ENCODE measurements at places on chromosomes 5 and 9. TPM values are rescaled to one million over a fixed set of nuclear protein-coding genes. Genes with fewer than 3 reads are reported as not detected.
A peak's percentile ranks its signal among the peaks of the same experiment; 100 is the strongest.

The MRRF gene
- 15.3 TPM for polyA plus RNA-seq

The PCAT7 gene
- polyA plus RNA-seq, result not detected

The OBP2B gene
- polyA plus RNA-seq, result not detected

The GHR gene
- not detected for polyA plus RNA-seq

The TTC16 gene
- 0.38 TPM for polyA plus RNA-seq

The SLC2A6 gene
- polyA plus RNA-seq, result 1.9 TPM

The RLN2 gene
- 7.2 TPM for polyA plus RNA-seq

The ECM2 gene
- polyA plus RNA-seq, result not detected

The ANKHD1 gene
- polyA plus RNA-seq, result 78.2 TPM

The SAPCD2 gene
- 0.17 TPM for polyA plus RNA-seq

The PCDHGC3 gene
- polyA plus RNA-seq, result 0.09 TPM

GRCh38 chr5:68225188-68225910 lies 9.8 kb downstream of the PIK3R1 start:
- no peak for DNase-seq

DNA sequence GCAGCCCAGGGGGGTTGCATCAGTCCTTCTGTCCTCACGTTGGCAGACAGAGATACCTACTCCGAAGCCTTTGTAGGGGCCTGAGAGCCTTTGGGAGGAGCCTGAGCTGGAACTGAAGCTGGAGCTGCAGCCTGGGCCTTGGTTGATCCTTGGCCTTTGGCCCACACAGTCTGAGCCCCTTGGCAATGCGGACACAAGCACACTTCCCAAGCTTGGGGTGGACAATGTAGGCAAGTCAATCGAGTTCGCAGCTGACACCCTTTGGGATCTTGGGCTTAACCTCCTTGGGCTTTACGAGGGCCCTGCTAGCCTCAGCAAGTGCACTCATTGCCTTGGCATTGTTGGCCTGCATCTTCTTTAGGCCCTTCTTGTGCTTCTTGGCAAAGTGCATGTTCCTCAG lies 5.9 kb downstream of the CSNK1A1 start:
- no peak for DNase-seq

DNA sequence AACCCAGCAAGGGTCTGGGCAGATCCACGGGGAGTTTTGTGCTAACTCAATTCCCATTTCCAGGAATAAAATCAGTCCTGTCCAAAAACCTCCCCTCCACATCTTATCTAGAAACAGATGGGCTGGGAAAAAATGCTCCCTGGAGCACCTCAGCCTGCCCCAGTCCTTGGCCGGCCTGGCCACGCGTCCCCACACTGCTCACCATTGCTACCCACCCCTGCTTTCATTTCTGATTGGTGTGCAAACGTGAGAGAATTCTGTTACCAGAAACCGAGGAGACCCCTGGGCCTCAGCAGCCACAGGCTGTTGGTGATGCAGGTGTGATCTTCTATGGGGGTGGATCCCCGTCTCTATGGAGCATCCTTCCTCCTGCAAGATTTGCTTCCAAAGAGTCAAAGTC lies 38.0 kb upstream of the OLFM1 start:
- no peak for DNase-seq

GRCh38 chr9:5435912-5436311 lies 1.8 kb downstream of the PLGRKT start:
- DNase-seq, result no peak

DNA sequence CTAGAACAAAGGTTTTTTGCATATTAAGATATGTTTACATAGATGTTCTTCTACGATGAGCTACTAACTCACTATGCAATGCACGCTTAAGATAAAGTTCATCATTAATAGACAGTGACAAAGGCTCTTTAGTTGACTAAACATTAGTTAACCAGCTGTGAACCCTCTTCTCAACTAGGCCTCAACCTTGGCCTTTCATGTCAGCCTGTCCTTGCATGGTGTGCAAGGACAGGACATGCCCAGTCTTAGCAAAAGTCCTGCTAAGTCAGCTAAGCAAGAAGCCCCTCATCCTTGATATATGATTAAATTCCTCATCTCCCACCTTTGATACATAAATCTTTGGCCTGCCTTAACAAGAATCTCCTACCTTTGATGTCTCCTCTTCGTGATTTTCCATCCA lies 50.9 kb downstream of the PLPP1 start:
- DNase-seq, result no peak

- no peak for DNase-seq
Observed at GRCh38 chr9:12544700-12545099, 148.5 kb upstream of the TYRP1 start.

DNA sequence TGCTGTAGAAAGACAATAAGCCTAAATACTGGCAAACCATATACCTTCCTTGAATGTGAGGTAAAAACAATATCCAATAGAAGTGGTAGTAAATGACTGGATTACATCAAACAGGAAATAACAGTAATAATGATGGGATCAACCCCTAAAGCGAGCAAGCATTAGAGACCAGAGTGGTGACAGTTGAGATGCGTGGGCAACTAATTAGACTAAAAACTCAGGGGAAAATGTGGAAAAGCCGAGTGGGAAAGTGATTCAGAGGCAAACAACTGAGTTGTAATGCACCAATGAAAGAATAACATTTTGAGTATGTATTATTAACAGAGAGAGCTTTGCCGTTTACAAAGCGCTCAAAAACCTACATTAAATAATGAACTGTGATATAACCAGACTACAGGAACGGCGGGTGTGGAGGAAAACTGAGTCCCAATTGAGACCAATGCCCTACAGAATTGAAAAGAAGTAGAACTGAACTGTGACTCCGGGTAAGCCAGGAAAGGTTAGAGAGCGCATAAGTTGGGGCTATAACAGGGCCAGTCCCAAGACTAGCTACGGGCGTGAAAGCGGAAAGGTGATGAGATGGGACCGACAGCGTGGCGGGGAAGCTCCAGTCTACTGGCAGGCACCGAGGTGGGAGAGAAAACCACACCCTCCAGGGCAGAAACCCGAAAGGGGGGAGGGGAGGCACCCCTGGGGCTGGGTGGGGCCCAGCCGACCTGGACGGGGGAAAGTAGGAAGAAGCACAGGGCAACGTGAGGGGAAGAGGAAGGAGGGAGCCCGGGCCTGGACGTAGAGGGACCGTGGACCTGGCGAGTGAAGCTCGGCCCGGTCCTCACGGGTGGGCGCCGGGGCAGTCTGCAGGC lies 592 bp downstream of the UBAP2 start:
- DNase-seq, result peak; percentile 46

- DNase-seq, result no peak
Observed at GRCh38 chr5:88613051-88613450, 269.9 kb downstream of the MEF2C start.

DNA sequence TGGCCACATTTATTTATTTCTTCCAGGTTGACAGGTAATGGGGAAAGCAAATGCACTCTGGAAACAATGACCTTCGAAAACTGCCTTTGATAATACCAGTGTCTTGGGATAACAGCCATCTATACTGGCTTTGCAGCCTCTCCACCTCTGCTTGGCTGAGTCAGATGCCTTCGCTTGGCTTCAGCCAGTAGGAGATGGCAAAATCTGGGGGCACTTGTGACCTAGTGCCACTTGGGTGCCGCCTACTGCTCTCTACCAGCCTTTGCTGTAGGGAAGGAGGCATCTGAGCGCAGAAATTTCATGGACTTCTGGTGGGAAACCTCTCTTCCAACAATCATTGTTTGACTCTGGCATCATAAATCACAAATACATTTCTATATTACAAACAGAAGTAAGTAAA lies 21.8 kb downstream of the FYB1 start:
- peak; percentile 47 for DNase-seq

GRCh38 chr5:88691945-88692868 lies 190.8 kb downstream of the MEF2C start:
- DNase-seq, result no peak

GRCh38 chr9:130963916-130964315 lies 24.9 kb upstream of the FIBCD1 start:
- no peak for DNase-seq

DNA sequence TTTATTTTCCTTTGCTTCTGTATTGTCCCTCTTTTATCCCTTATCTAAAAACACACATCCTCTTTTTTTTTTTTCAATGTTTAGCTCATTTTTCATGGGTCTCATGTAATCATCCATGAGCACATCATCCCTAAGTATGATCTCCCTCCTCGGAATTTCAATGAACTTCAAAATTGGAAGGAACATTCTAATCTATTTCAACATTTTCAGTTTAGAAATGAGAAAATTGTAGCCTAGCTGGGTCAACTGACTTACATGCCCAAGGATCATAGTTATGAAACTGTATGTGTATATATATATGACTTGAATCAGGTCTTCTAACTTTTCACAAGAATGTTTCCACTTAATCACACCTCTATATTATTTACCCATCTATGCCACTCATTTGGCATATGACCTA lies 77.7 kb downstream of the TUSC1 start:
- DNase-seq, result no peak

DNA sequence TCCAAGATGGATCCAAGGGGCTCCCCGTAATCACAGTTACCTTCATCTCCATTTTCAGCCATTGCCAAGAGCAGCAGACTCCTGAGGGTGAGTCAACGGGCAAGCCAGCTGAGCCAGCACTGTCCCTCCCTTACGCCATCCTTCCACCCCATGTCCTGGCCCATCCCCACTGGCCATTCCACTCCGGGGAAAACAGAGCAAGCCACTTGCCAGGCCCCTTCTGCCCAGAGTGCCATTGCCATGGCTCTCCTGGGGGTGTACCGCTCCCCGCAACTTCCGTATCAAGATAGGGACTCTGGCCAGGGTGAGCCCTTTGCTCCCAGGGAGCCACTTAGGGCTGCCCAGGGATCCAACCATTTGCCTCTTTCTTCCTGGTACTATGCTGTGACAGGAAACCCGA lies 48.9 kb upstream of the CDKN2AIPNL start:
- DNase-seq, result no peak

GRCh38 chr9:14992516-14992915 lies 82.3 kb upstream of the FREM1 start:
- no peak for DNase-seq

DNA sequence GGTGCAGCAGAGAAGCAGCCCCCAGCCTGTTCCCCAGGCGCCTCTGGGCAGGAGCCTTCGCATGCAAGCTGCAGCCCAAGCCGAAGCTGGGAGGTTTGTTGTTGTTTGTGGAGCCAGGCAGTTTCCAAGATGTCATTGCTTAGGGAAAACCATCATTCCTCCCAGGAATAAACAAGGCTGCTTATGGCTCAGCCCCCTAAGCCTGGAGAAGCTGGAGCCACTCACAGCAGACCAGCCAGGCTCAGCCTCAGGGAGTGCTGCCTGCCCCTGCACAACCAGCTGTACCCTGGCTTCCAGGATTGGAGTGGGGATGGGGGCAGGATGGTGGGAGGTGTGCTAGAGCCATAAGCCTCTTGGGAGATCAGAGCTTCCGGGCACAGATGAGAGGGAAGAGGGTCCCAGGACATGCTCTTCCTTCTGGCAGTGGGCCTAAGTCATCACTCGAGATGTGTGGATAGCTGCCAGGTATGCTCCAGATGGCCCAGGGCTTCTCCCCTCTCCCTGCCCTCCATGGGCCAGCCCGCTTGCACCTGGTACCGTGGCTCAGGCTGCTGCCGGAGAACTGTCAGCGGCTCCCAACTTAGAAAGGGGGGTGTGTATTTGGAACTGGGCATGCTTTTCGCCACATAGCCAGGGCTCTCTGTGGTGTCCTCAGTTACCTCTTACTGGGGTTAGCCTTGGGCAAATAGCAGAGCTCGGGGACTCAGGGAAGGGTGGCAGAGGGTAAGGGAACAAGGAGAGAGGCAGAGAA lies 105.2 kb downstream of the RGS3 start:
- DNase-seq, result no peak

DNA sequence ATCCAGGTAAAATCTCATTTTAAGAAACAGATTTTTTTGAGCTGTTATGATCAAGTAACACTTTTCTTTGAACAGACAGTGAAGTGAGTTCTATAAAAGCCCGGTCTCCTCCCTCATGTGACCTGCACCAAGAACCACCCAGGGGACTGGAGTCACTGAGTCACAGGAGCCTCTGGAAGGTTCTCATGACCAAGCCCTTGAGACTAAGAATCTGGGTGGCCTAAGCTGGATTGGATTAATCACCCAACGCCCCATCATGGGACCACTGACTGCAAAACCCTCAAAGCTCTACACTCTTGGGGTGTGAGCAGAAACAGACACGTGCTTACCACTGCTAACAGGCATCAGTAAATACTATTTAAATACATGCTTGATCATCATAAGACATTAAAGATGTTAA lies 48.4 kb downstream of the SECISBP2 start:
- DNase-seq, result no peak

- no peak for DNase-seq
Observed at GRCh38 chr9:111074395-111074794, 36.1 kb upstream of the LPAR1 start.

- no peak for DNase-seq
Observed at GRCh38 chr5:58738336-58738735, 155.5 kb downstream of the RAB3C start.

DNA sequence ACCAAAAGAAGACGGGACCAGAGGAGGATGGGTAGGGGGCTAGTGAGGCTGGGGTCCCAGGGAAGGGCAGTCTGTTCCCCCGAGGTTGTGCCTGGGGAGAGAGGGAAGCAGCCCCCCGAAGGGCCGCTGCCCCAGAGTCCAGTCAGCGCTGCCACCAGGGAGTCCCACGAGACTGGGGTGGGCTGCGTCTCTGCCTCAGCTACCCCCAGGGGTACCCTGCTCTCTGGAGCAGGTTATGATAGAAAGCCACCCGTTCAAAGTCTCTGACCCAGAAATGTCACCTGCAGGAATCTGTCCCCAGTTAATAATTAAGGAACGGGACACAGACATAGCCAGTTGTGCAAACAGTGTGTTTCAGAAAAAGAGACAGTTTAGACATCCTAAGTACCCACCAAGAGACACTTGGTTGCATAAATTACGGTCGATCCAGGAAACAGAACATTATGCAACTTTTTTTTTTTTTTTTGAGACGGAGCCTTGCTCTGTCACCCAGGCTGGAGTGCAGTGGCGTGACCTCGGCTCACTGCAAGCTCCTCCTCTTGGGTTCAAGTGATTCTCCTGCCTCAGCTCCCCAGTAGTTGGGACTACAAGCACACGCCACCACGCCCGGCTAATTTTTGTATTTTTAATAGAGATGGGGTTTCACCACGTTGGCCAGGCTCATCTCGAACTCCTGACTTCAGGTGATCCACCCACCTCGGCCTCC lies 10.7 kb upstream of the AGPAT2 start:
- DNase-seq, result no peak

All from CD4-positive, CD25-positive, alpha-beta regulatory T cell (primary cell).